ENCODE measurements at places on chromosomes 4 and X. TPM values are rescaled to one million over a fixed set of nuclear protein-coding genes. Genes with fewer than 3 reads are reported as not detected.

DNA sequence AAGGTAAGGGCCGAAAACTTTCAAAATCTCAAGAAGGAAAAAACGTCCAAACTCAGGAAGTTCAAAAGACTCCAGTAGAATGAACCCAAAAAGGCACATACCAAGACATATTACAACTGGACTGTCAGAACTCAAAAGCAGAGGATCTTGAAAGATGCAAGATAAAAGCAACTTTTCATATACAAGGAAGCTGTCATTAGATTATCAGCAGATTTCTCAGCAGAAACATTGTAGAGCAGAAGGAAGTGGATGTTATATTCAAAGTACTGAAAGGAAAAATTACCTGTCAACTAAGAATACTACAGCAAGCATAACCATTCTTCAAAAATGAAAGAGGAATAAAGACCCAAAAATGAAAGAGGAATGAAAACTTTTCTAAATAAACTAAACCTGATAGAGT lies 224.9 kb downstream of the FAT4 start:
- DNase-seq, result no peak

GRCh38 chr4:61296144-61296543 lies 96.0 kb downstream of the ADGRL3 start:
- DNase-seq, result no peak

DNA sequence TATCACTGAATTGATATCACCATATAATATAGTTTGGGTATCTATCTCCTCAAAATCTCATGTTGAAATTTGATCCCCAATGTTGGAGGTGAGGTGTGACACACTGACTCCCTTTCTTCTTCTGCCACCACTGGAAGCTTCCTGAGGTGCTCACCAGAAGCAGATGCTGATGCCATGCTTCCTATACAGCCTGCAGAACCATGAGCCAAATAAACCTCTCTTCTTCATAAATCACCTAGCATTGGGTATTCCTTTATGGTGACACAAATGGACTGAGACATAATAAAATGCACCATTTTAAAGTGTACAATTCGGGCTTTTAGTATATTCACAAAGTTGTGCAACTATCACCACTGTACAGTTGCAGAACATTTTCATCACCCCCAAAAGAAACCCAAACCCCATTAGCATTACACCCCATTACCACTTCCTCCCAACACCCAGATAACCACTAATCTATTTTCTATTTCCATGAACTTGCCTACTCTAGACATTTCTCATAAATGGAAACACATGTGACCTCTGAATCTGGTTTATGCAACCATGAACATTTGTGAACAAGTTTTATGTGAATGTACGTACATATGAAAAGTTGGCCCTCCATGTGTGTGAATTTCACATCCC lies 148.9 kb downstream of the OPHN1 start:
- no peak for DNase-seq

DNA sequence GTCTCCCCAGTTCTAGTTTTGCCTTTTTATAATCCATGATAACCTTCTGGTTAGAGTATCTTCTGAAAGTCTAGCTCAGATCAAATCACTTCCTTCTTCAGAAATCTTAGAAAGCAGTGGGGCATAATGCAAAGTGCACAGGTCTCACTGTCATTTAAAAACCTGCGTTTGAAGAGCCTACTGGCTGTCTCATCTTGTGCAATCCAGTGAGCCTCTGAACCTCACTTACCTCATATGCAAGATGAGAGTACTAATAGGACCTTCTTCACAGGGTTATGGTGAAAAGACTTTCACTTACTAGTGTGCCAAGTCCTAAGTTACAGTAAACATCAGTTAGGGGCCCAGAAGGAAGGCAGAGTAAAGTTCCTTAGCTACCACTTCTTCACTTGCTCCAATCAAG lies 131.4 kb downstream of the ENOX2 start:
- no peak for DNase-seq

DNA sequence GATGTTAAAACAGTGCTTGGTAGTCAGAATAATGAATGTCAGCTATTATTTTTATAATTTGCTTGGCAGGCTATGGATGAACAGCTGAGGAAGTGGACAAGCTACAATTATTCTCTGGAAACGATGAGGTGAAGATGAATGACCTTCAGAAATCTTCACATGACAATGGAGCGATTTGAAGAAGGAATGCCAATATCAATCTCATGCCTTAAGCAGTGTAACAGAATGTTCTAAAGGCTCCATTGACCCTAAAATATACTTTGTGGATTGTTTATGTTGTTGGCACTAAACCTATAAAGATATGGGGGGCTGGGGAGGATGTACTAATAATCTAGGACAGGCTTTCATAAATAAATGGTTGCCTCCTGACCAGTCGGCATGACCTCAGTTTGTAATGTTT lies 36.2 kb downstream of the COL25A1 start:
- no peak for DNase-seq

- DNase-seq, result no peak
Measured at GRCh38 chr4:138406876-138407275, 164.7 kb upstream of the SLC7A11 start.

GRCh38 chr4:24794916-24795665 lies at the start of gene SOD3:
Gene SOD3 (plus strand): TSS chr4:24795573. CDS start chr4:24799522, 3,949 bp downstream.
- DNase-seq, result no peak

- no peak for DNase-seq
Measured at GRCh38 chrX:44871114-44871645, 1.8 kb upstream of the KDM6A start.

The NR0B1 gene
- total RNA-seq, result not detected

The RBM41 gene
- 15.8 TPM for total RNA-seq

Data from activated CD8-positive, alpha-beta memory T cell treated with anti-CD3 and anti-CD28 coated beads, Interleukin-2, amount 10 ng/mL, durations not matched to agents 7 days and 5 days (primary cell).